ENCODE measurements at places on chromosomes 3 and 15.

GRCh38 chr3:25339225-25339624 is 88.8 kb upstream of the RARB start:
- no peak overlapping the region for H3K4me3 ChIP-seq
- no peaks in the 10 kb centered on the region for H3K36me3 ChIP-seq
- no peak overlapping the region for H3K27ac ChIP-seq
- peaks cover 17% of the 10 kb centered on the region for H3K4me1 ChIP-seq

DNA sequence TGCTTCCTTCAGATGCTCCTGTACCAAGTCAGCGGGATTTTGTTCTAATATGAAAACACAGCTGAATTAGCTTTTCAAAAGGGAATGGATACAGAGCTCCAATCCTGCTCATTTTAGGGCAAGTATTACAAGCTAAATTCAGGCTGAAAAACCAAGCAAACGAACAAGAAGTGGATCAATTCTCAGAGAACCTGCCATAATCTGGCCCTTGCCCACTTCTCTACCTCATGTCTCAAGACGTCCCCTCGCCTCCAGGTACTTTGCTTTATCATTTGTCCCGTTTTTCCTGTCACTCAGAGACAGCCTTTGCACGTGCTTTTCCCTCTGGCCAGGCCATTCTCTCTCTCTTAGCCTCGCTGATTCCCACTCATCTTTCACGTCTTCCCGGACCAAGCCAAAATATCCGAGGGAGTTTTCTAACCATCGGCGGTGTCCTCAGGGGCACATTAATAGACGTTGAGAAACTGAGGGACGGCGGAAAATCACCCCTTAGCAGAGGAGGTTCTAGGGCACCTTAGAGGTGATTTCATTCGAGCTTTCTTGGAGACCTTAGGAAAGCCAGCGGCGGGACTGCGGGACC is 654 bp downstream of the SUSD5 start:
- DNase-seq, result no peak
- H3K27me3 ChIP-seq, result peaks cover 15% of the 10 kb centered on the region
- peaks cover 4% of the 10 kb centered on the region for H3K36me3 ChIP-seq
- H3K27ac ChIP-seq, result no peak overlapping the region

GRCh38 chr3:64417816-64418215 is 192.6 kb upstream of the PRICKLE2 start:
- peaks cover 9% of the 10 kb centered on the region for H3K4me1 ChIP-seq
- no peak overlapping the region for H3K4me3 ChIP-seq
- no peak overlapping the region for H3K27ac ChIP-seq
- H3K27me3 ChIP-seq, result peaks cover 3% of the 10 kb centered on the region

DNA sequence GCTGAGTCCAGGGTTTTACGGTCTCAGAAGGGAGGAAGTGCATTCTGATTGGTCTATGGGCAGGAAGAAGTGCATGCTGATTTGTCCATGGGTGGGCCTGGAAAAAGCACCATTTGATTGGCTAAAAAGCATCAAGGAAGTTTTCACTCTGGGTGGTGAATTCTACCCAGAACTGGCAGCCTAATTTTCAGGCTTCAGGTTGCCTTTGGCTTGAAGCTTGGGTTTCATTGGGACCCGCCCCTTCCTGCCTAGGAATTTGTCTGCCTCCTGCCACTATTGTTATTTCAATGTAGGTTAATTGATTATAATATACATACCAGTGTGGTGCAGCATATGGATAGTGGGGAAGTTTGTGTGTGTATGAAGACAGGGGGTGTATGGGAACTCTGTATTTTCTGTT is 1355.9 kb downstream of the SI start:
- no peak overlapping the region for H3K27ac ChIP-seq
- DNase-seq, result no peak
- H3K36me3 ChIP-seq, result no peaks in the 10 kb centered on the region
- H3K4me3 ChIP-seq, result no peak overlapping the region

DNA sequence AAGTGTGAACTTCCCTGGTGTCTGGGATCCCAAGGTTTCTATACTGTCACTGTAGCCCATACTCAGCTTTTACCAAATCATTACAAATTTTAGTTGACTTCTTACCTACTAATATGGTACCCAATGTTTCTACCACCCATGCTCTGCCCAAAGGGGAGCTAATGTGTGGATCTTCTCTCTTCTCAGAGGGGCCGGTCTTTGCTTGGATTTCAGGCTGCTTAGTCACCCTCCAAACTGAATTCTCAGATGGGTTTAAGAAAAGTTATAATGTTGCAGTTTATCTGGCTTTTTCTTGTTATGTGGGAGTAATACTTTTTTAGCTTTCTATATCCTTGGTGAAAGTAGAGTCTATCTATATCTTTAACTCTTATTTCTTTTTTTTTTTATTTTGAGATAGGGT is 67.1 kb upstream of the AKAP13 start:
- no peaks in the 10 kb centered on the region for H3K27me3 ChIP-seq
- peaks cover 5% of the 10 kb centered on the region for H3K36me3 ChIP-seq
- DNase-seq, result no peak
- no peak overlapping the region for H3K27ac ChIP-seq
- peaks cover 3% of the 10 kb centered on the region for H3K4me1 ChIP-seq

DNA sequence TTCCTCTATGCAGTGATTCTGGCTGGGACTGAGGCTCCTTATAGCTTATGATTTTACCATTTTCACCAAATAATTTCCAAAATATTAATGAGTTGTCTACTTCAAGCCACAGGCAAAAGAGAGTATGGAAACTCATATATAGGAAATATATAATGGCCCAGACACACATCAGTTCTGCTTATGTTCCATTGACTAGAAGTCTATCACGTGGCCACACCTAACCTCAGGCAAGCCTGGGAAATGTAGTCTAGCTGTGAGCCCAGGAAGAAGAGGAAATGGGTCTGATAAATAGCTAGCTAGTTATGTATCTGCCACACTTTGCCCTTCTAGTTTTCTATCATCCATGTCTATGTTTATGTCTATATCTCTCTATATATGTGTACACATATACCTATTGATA is 195.1 kb downstream of the OTOL1 start:
- H3K36me3 ChIP-seq, result no peaks in the 10 kb centered on the region
- H3K4me3 ChIP-seq, result no peak overlapping the region
- no peaks in the 10 kb centered on the region for H3K4me1 ChIP-seq
- peaks cover 1% of the 10 kb centered on the region for H3K27me3 ChIP-seq
- no peak overlapping the region for H3K27ac ChIP-seq

- H3K27me3 ChIP-seq, result peaks cover 31% of the 10 kb centered on the region
- peak; percentile 63 for DNase-seq
- H3K27ac ChIP-seq, result no peak within 1 kb of the TSS
- peaks cover 11% of the 10 kb centered on the region for H3K4me1 ChIP-seq
- peaks cover 8% of the 10 kb centered on the region for H3K36me3 ChIP-seq
These were observed at the start of gene VWA5B2 for GRCh38 chr3:184229394-184230080. Gene VWA5B2, plus strand, starts transcription at chr3:184229585. Its CDS starts 944 bp downstream, at chr3:184230529.

GRCh38 chr3:70387889-70388288 is 75.5 kb upstream of the MDFIC2 start:
- no peak overlapping the region for H3K4me3 ChIP-seq
- peaks cover under 1% of the 10 kb centered on the region for H3K4me1 ChIP-seq
- no peaks in the 10 kb centered on the region for H3K27me3 ChIP-seq

GRCh38 chr3:48034000-48034516 is 17.8 kb upstream of the MAP4 start:
- peaks cover 7% of the 10 kb centered on the region for H3K4me1 ChIP-seq
- no peak overlapping the region for H3K4me3 ChIP-seq
- no peaks in the 10 kb centered on the region for H3K27me3 ChIP-seq
- peak overlapping the region; percentile 16 for H3K27ac ChIP-seq

- no peak overlapping the region for H3K27ac ChIP-seq
- H3K36me3 ChIP-seq, result no peaks in the 10 kb centered on the region
- no peak for DNase-seq
- no peak overlapping the region for H3K4me3 ChIP-seq
- peaks cover 2% of the 10 kb centered on the region for H3K4me1 ChIP-seq
- no peaks in the 10 kb centered on the region for H3K27me3 ChIP-seq
These were observed 41.2 kb downstream of the CRYBG3 start for GRCh38 chr3:97863031-97863430.

DNA sequence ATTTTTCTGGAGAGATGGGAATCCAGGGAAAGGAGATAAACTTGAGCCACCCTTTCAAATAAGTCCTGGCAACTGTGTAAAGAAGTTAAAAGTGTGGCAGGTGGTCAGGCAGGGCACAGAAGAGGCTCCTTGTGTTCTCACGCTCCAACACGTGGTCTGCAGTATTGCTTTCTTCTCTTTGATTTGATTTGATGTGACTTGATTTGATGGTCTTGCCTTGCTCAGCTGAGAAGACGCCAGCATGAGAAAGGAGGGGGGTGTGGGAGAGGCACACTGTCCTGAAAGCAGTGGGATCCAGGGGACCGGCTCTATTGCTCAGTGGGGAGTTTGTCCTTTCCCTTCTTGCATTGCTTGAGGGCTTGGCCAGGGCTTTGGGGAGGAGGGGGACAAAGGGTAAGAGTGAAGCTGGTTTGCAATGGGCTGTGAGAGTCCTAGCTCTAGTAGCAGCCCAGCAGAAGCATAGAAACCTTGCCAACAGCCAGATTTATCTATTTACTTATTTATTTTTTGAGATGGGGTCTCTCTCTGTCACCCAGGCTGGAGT is 25.7 kb upstream of the NEO1 start:
- no peaks in the 10 kb centered on the region for H3K27me3 ChIP-seq
- H3K4me3 ChIP-seq, result no peak overlapping the region
- H3K27ac ChIP-seq, result no peak overlapping the region
- no peaks in the 10 kb centered on the region for H3K36me3 ChIP-seq
